ENCODE measurements at places on chromosomes 4 and X.

DNA sequence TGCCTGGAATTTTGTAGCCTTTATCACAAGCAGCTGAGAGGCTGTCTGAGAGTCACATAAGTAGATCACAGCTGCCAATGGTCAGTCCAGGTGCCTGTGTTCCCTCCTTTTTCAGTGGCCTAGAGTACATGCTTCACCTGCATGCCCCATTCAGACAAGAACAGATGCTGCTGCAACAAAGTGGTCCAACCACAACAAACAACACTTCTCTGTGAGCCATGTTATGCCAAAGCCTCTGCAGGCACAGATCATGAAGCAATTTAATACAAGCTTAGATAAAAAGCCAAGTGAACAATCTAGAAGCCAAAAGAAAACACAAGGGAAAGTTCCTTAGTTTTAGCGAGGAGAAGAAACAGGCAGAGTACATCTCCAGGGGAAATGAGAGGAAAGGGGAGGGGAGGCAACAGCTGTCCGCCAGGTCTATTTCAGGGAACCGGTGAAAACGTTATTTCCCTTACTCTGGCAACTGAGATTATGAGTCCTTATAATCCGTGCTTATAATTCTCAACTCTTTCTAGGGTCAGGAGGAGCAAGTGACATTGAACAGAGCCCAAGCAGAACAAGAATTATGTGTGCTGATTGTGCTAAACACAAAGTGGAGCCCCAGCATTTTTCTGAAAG lies 92.6 kb downstream of the TSPAN5 start:
- H3K27me3 ChIP-seq: no peaks in the 10 kb centered on the region
- H3K27ac ChIP-seq: no peak overlapping the region
- no peak for DNase-seq

DNA sequence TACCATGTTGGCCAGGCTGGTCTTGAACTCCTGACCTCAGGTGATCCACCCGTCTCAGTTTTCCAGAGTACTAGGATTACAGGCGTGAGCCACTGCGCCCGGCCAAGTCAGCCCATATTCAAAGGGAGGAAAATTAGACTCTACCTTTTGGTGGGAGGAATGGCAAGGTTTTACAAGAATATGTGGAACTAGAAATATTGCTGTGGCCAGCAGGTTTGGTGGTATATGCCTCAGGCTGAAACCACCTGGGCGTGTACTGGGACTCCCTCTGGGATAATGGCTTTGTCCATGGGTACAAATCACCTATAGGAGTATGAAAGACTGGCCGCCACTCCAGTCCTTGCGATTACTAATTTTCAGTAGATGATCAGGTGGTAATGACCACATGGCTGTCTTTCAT lies 32.4 kb downstream of the SAT1 start:
- no peaks in the 10 kb centered on the region for H3K36me3 ChIP-seq
- no peak overlapping the region for H3K4me3 ChIP-seq
- H3K27me3 ChIP-seq: peaks cover 5% of the 10 kb centered on the region
- no peak for DNase-seq
- H3K27ac ChIP-seq: no peak overlapping the region

DNA sequence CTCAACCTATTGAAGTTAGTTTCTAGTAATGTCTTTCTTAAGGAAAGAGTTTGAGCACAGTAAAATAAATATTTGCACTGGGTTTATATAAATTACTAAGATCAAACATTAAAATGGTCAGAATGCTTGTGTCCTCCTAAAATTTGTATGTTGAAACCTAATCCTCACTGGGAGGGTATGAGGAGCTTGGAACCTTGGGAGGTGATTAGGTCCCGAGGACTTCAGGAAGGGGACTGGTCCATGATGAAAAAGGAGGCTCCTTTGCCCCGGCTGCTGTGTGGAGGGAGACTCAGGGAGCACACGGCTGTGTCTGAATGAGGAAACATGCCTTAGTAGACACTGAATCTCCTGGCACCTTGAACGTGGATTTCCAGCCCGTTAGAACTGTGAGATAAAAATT lies 221.9 kb downstream of the TENM3 start:
- no peak overlapping the region for H3K4me3 ChIP-seq
- no peaks in the 10 kb centered on the region for H3K36me3 ChIP-seq
- no peak for DNase-seq
- no peak overlapping the region for H3K27ac ChIP-seq

GRCh38 chr4:53547983-53548382 lies 43.3 kb downstream of the LNX1 start:
- peaks cover 11% of the 10 kb centered on the region for H3K27me3 ChIP-seq
- no peak for DNase-seq
- H3K4me1 ChIP-seq: no peaks in the 10 kb centered on the region

GRCh38 chrX:115650916-115651315 lies 89.9 kb downstream of the PLS3 start:
- no peaks in the 10 kb centered on the region for H3K4me1 ChIP-seq
- H3K27me3 ChIP-seq: no peaks in the 10 kb centered on the region
- no peaks in the 10 kb centered on the region for H3K36me3 ChIP-seq
- peak; percentile 2 for DNase-seq
- no peak overlapping the region for H3K27ac ChIP-seq

- no peak overlapping the region for H3K27ac ChIP-seq
- peaks cover 9% of the 10 kb centered on the region for H3K27me3 ChIP-seq
- no peak overlapping the region for H3K4me3 ChIP-seq
- no peak for DNase-seq
- no peaks in the 10 kb centered on the region for H3K36me3 ChIP-seq
Measured at GRCh38 chr4:26140150-26140898, 180.5 kb upstream of the RBPJ start.

DNA sequence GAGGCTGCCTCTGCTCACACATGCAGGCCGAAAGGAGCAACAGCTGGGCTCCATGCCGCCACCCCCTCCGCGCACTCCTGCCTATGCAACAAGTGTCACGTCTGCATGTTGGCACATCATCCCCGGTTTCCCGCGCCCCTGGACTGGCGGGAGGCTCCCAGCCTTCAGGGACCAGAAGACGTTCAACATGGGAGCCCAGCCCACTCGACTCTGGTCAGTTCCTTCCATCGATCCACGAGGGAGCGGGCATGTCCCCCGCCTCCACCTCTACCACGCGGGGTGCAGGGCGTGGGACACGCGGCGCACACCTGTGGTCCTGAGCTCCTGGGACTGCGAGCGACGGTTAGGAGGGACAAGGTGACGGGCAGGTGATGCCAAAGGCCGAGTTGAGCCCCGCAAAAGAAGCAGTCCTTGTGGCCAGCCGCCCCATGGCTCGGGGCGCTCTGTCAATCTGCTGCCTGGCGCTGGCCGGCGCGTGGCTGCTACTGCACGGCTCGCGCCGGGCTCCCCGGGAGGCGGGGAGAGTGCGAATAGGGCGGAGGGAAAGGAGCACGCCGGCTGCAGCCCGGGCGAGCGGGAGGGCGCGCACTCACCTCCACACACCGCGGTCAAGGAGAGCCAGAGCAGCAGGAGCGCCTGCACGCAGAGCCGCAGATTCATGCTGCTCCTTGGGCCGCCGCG lies 645 bp downstream of the APLN start:
- DNase-seq: peak; percentile 36
- no peaks in the 10 kb centered on the region for H3K36me3 ChIP-seq
- no peak overlapping the region for H3K27ac ChIP-seq
- no peaks in the 10 kb centered on the region for H3K4me1 ChIP-seq
- H3K27me3 ChIP-seq: peaks cover 23% of the 10 kb centered on the region

DNA sequence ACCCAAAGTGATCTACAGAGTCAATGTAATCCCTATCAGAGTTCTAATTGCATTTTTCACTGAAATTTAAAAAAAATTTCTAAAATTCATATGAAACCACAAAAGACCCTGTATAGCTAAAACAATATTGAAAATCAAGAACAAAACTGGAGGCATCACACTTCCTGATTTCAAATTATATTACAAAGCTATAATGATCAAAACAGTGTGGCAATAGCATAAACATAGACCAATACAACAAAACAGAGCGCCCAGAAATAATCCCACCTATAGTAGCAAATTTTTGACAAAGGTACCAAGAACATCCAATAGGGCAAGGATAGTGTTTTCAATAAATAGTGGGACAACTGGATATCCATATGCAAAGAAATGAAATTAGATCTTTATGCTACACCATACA lies 59.4 kb upstream of the PRKG2 start:
- no peak overlapping the region for H3K4me3 ChIP-seq
- peaks cover 4% of the 10 kb centered on the region for H3K36me3 ChIP-seq
- no peak overlapping the region for H3K27ac ChIP-seq
- no peaks in the 10 kb centered on the region for H3K27me3 ChIP-seq
- no peak for DNase-seq
- no peaks in the 10 kb centered on the region for H3K4me1 ChIP-seq

GRCh38 chrX:116823677-116824076 lies 360.9 kb upstream of the CT83 start:
- H3K27ac ChIP-seq: no peak overlapping the region
- H3K27me3 ChIP-seq: no peaks in the 10 kb centered on the region
- H3K4me1 ChIP-seq: no peaks in the 10 kb centered on the region
- no peaks in the 10 kb centered on the region for H3K36me3 ChIP-seq
- DNase-seq: no peak
- no peak overlapping the region for H3K4me3 ChIP-seq

GRCh38 chrX:9372866-9373265 lies 92.0 kb upstream of the TBL1X start:
- H3K27ac ChIP-seq: no peak overlapping the region
- no peaks in the 10 kb centered on the region for H3K36me3 ChIP-seq
- DNase-seq: no peak
- H3K4me1 ChIP-seq: peaks cover 11% of the 10 kb centered on the region
- H3K4me3 ChIP-seq: no peak overlapping the region
